ENCODE measurements at places on chromosomes 5 and 9. TPM values are rescaled to one million over a fixed set of nuclear protein-coding genes. Genes with fewer than 3 reads are reported as not detected.

Gene NFIL3
- total RNA-seq = 94.6 TPM

DNA sequence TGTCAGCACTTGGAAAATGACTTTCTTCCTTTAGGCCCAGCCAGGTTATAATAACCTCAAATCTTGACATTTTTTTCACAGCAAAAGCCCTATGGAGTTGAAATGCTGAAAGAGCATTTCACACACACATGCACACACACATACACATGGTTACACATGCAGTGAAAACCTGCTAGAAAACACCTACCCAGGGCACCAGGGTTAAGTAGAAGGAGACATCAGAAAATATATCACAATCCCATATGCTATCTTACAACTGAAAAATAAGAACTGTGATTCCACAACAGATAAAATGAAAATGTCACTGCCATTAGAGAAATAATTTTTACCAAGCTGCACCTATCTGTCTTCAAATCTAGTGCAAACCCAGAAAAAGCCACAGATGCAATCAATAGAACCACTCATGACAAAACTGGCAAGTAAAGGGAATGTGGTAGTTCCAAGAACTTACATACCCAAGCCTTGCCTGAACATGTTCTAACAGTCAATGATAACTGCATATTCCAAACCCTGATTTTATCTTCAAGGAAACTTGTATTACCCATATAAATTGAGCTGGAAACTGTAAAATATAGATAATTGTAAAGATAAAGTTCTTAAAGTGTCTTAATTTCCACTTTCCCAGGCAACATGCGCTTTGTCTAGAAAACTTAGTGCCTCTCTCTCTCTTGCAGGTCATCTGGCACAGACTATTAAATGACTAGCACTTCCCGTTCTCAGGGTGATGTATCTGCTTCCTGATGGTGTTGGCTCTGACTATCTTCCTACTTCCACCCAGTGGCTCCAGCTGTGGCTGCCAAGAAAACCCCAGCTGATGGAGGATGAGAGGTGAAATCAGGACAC, 250.2 kb upstream of the PTGER4 start:
- peak; percentile 50 for DNase-seq

DNA sequence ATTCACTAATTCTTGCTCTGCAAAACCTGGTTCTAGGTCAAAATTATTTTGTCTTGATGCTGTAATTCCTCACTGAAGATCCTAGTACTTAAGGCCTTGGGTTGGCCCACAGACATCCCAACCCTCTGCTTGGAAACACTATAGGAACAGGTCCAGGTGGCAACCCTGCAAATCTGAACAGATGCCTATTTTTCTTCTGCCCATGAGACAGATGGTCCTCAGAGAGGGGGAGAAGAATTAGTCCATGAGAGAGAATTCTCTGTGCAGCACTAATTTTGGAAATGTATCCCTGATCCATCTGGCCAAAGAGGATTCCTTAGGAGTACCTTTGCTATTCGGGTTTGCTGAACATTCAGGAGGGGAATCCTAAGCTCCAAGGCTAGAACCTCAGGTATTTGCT, 156.3 kb downstream of the ELAVL2 start:
- DNase-seq = no peak

- no peak for DNase-seq
Measured at GRCh38 chr9:111451570-111451969, 32.6 kb downstream of the ECPAS start.

GRCh38 chr9:114289571-114290481, 33.1 kb upstream of the ORM1 start:
- DNase-seq = no peak

Gene HINT1
- total RNA-seq = 130 TPM

- no peak for DNase-seq
Measured at GRCh38 chr9:128716581-128717254, 7.2 kb downstream of the ZDHHC12 start.

- no peak for DNase-seq
Measured at GRCh38 chr5:14323466-14323865, 180.3 kb downstream of the TRIO start.

All from natural killer cell (primary cell).